ENCODE measurements at places on chromosomes 11 and 22. TPM values are rescaled to one million over a fixed set of nuclear protein-coding genes. Genes with fewer than 3 reads are reported as not detected.

XRCC6 gene
- 360 TPM for polyA plus RNA-seq

DNA sequence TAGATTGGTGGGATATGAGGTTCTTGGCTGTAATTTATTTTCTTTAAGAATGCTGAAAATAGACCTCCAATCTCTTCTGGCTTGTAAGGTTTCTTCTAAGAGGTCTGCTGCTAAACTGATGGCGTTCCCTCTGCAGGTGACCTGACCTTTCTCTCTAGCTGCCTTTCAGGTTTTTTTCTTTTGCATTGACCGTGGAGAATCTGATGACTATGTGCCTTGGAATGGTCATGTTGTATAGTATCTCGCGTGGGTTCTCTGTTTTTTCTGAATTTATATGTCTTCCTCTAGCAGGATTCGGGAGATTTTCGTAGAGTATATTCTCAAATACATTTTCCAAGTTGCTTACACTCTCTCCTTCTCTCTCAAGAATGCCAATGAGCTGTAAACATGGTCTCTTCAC lies 122.2 kb downstream of the DDX10 start:
- DNase-seq = no peak

PITPNM1 gene
- polyA plus RNA-seq = 49.4 TPM

DNA sequence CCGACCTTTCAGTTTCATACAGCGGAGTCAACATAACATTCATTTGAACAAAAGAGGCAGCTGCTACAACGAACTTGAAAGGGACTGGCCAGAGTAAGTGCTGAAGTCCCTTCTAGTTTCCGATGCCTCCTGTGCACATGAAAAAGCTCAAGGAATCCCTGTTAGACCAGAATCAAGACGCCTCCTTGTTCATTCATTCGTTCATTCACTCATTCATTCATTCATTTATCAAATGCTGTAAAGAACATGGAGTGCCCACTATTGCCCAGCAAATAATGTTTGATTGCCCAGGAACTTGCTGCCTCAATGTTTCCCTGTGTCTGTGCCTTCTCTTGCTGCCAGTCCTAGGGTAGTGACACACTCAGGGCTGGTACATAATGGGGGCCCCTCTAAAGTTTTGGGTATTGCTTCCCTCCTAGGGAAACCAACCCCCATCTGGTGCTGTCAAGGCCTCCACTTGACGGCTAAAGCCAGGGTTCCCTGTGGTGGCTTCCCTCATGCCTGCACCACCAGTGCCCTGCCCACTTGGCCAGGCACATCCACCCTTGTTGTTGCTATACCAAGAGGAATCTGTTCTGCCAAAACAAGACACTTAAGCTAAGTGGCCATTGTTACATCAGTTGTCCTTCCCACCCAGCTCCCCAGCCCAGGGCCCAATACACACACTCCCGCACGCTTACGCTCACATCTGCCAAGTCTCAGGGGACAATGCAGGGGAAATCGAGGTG lies 3.8 kb downstream of the TMPRSS13 start:
- DNase-seq = no peak

GRCh38 chr11:18706330-18707243 lies 8.0 kb downstream of the TMEM86A start:
- no peak for DNase-seq

GRCh38 chr11:124863137-124863825 lies 2.0 kb upstream of the ROBO3 start:
- no peak for DNase-seq
